CD4-positive, alpha-beta T cell treated with Interleukin-4 for 4 hours (primary cell): ENCODE measurements at places on chromosomes 11 and 22.

DNA sequence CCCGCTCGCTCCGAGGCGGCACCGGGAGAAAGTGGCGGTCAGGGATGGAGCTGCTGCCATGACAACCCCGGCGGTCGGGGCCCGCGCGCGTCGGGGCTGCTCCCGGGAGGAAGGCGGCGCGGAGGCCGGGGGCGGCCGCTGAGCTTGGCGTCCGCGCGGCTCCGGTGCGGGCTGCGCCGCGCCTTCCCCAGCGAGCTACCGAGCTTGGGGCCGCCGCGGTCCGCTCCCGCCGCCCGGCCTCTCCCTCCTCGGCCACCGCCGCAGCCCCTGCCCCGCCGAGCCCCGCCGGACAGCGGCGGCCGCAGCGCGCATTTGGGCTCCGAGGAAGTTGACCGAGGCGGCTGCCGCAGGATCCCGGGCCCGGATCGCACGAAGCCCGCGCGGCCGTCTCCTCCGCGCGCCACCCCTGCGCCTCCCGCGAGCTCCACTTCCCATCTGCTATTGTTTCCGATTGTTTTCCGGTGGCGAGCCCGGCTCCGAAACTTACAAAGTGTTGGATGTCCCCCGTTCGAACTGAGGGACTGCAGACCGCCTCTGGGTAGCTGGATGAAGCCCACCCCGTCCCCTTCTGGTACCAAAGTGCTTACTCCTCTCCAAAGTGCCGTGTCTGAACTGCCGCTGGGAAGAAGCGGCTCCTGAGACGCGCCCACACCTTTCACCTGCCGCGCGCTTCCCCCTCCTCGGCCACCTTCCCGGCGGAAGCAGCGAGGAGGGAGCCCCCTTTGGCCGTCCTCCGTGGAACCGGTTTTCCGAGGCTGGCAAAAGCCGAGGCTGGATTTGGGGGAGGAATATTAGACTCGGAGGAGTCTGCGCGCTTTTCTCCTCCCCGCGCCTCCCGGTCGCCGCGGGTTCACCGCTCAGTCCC, 540.3 kb downstream of the NTM start:
- no peak for DNase-seq

DNA sequence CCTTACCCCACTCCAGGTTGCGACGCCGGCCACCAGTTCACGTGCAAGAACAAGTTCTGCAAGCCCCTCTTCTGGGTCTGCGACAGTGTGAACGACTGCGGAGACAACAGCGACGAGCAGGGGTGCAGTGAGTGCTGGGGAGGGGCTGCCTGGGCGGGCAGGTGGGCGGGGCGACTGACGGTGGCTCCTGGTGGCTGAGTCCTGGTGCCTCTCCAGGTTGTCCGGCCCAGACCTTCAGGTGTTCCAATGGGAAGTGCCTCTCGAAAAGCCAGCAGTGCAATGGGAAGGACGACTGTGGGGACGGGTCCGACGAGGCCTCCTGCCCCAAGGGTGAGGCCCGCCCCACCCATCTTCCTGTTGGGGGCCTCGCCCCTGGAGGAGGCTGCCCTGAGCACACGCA, 38.7 kb downstream of the ST14 start:
- no peak for DNase-seq

GRCh38 chr11:63663809-63664208, 7.4 kb downstream of the ATL3 start:
- no peak for DNase-seq

- DNase-seq, result no peak
Measured at GRCh38 chr11:73612601-73613140, 14.8 kb upstream of the FAM168A start.

DNA sequence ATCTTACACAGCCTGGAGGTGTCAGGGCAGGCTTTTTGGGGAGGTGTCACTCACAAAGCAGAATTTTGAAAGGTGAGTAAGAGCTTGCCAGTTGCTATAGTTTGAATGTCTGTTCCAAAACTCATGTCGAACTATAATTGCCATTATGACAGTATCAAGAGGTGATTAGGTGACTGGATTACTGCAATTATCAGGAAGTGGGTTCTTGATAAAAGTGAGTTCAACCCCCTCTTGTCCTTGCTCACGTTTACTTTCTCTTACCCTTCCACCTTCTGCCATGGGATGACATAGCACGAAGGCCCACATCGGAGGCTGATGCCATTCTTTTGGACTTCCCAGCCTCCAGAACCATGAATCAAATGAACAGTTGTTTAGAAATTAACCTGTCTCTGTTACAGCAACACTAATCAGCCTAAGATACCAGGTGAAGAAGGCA, 4.7 kb upstream of the C11orf86 start:
- no peak for DNase-seq

GRCh38 chr11:86303257-86303656, 1.2 kb downstream of the HIKESHI start:
- DNase-seq, result no peak

- DNase-seq, result no peak
Measured at GRCh38 chr11:69022260-69022659, 9.2 kb upstream of the MRGPRF start.

DNA sequence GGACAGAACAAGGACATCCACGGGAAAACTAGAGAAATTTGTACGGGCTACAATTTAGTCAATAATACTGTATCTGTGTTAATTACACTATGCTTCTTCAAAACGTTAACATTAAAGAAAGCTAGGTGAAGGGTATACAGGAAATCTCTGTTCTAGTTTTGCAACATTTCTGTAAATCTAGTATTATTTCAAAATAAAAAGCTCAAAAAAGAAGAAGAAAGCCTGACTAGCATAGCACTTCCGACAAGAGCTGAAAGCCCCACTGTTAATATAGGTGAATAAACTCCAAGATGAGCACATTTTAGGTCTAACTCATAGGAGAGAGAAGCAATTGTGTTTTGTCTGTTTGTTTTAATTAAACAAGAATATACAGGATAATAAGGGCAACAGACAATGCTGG, 299.7 kb downstream of the TTC28 start:
- DNase-seq, result no peak

DNA sequence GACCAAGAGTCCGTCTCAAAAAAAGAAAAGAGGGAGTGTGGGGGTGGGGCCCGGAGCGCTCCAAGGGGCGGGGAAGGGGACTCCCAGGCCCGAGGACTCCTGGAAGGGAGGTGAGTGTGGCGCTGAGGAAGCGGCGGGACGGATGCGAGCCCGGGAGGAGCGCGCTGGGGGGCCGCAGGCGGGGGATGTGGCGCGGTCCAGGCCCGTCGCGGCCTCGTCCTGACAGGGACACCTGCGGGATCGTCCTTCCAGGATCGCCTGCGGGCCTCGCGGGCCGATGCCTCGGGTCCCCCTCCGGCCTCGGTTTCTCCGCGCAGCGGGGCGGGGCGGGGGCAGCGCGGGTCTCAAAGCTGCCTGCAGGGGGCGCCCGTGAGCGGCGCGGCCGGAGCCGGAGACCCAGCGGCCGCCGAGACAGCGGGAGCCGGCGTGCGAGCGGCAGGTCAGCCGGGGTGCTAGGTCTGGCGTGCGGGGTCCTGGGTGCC, 3.8 kb upstream of the ADORA2A start:
- DNase-seq, result no peak

GRCh38 chr22:43330178-43331068, 12.7 kb downstream of the SCUBE1 start:
- no peak for DNase-seq

DNA sequence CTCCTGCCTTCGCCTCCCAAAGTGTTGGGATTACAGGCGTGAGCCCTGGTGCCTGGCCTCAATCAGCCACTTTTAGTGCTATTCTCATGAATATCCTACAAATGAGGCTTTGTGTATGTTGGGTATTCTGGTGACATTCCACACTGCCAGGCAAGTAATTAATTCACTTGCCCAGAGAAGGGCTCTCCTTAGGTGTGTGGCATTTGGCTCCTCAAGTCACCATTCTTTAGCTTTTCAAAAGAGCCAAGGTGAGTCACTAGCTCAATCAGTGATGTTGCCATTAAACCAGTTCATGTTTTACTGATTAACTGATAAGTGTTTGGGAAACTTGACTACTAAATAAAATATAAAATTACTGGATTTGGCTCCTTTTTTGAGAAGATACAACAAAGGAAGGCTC, 52.2 kb downstream of the SLC25A17 start:
- no peak for DNase-seq

GRCh38 chr22:38506118-38506962, at the start of gene DDX17:
Gene DDX17 (minus strand): TSS chr22:38506311.
- DNase-seq, result peak; percentile 96

- no peak for DNase-seq
Measured at GRCh38 chr22:28570696-28571373, 108.8 kb downstream of the TTC28 start.

GRCh38 chr11:122028545-122028944, 87.5 kb downstream of the BLID start:
- no peak for DNase-seq

DNA sequence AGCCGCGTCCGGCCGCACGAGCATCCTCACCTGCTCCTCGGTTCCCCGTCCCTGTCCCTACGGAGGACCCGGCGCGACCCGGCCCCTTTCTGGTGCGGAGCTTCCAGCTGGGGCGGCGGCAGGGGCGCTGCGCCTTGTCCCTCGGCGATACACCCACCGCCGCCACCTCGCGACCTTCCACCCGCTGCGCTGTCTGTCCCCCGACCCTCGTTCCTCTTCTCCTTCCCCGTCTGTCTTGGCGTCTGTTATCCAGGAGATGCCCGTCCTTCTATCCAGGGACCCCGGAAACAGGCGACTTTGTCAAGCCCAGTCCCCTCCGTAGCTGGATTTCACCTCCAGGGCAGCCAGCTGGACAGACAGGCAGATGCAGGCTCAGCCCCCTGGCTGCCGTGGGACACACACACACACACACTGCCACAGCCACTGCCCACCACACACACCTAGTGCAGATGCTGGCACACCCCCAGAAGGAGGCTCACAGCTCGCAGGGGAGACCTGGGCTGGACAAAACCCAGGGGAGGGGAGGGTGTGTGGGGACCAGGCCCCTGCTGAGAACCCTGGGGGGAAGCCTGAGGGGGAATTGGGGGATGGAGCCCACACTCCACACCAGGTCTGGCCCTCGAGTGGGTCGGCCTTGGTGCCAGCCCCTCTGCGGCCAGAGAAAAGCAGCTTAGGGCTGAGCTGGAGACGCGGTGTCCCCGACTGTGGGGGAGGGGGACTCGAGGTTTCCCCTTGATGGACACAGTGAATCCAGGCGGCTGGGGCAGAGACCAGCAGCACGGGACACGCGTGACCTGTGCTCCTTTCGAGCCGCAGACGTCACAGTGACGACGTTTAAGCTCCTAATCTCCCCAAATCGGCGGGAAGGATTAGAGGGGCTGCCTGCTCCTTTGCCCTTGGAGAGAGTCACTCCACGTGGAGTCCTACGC, 788 bp downstream of the DRD4 start:
- DNase-seq, result no peak

DNA sequence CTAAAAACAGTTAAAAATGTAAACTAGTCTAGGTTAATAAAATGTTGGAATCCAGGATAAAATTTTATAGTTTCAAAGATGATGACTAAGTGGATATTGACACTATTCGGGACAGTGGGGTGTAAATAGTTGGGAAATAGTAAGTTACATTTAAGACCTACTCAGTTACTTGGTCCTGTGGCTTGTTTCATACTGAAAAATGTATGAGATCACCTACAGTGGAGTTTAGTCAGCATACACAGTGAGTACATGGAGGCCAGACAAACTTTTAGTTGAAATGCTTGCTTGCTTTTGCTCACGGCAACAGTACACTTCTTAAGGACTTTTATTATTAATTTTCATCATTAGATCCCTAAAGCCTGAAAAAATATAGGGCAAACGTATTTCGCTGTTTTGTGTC, 16.1 kb downstream of the TRIM22 start:
- DNase-seq, result no peak

DNA sequence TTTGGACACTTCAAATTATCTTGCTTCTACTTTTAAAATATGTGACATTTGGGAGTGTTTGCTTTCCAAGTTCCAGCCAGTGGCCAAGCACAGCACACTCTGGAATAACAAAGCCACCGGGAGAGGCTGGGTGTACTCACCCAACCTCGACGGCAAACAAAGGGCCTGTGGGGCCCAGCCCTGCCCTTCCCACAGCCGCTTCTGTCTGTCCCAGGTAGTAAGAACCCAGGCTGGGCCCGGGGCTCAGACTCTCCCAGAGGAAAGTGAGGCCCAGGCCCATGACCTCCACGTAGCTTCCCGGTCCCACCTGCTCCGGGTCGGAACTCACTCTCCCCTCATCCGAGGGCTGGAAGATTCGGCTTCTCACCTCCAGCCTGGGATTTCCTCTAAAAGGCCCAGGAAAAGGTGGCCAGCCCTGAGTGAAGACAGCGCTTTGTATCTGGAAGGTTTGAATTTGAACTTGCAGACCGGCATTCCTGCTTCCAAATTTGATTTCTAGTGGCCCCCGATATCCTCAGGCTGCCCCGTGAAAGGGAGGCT, 93.5 kb downstream of the CELSR1 start:
- DNase-seq, result no peak

GRCh38 chr11:60840470-60841430, 1.2 kb upstream of the CCDC86 start:
- DNase-seq, result no peak

DNA sequence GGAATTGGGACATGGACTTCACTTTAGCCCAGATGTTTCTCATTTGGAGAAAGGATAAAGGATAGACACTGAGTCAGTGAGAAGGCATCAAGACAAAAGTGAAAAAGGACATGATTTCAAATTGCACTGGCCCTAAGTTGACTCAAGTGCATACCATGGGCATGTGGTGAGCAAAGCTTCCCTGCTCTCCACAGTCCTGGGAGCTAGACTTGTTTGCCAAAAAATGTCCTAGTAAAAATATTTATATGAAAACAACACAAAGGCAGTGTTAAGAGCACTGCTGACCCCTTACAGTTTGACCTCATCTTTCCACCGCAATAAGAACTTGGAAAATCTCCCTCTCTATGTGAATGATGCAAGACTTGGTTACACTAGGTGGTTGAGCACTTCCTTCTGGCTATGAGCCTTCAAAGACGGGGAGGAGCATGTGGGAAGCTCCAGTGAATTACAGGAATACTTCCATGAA, 46.5 kb upstream of the FIBIN start:
- no peak for DNase-seq

- DNase-seq, result no peak
Measured at GRCh38 chr11:113477321-113477720, 2.1 kb upstream of the DRD2 start.

GRCh38 chr11:113664981-113665710, 41.0 kb downstream of the TMPRSS5 start:
- DNase-seq, result no peak

DNA sequence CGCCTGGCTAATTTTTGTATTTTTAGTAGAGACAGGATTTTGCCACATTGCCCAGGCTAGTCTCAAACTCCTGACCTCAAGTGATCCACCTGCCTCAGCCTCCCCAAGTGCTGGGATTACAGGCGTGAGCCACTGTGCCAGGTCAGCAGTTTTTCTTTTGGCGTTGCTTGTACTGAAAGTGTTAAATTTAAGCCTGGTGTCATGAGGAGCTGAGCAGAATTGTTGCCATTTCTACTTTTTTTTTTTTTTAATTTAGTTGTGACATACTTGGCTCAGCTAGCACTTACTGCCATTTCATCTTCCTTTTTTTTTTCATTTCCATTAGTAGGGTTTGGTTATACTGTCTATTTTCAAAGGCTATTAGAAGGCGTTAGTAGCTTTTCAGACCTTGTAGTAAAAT, 10.7 kb downstream of the TAB1 start:
- no peak for DNase-seq
